ENCODE measurements at places on chromosomes 16 and 17.

DNA sequence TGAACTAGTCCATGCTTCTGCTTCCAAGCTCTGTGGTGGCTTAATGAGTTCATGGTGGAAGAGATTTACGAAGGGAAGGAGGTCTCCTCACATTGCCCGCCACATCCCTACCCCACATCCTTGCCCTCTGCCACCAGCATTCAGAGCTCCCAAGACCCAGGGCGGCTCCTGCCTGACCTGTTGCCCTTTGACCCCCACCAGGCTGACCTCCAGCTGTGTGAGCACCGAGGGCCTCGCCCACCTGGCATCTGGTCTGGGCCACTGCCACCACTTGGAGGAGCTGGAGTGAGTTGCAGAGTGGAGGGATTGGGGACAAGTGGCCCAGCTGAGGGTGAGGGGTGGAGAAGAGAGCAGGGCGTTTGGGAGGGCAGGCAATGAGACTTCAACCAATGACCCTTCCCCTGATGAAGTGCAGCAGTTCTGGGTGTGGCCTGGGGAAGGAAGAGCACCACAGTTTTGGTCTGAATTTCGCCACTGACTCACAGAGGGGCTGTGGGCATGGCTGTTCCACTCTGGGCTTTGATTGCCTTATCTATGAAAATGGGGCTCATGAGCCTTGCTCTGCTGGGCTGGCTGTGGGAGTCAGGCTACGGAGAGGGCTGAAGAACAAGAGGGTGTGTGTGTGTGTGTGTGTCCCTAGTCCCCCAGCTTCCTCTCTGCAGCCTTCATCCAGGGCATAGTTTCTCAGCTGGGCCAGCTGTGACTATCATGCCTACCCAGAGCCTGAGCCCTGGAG lies 22.6 kb upstream of the CPNE2 start:
- DNase-seq: no peak

DNA sequence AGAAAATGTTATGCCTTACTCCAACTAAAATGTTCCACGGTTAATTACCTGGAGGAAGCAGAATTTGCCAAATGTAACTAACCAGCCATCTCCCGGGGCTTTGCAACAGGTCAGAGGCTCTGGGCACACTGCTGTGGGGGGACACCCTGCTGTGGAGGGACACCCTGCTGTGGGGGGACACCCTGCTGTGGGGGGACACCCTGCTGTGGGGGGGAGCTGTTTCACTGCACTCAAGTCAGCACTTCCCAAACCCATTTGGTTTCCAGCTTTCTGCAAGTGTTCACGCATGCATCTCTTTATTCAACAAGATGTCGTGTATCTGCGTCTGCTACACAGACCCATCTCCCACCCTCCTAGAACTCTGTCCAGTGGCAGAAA lies 239.5 kb downstream of the C16orf95 start:
- no peak for DNase-seq

GRCh38 chr17:30905742-30906100 lies 317 bp downstream of the TEFM start:
- no peak for DNase-seq

DNA sequence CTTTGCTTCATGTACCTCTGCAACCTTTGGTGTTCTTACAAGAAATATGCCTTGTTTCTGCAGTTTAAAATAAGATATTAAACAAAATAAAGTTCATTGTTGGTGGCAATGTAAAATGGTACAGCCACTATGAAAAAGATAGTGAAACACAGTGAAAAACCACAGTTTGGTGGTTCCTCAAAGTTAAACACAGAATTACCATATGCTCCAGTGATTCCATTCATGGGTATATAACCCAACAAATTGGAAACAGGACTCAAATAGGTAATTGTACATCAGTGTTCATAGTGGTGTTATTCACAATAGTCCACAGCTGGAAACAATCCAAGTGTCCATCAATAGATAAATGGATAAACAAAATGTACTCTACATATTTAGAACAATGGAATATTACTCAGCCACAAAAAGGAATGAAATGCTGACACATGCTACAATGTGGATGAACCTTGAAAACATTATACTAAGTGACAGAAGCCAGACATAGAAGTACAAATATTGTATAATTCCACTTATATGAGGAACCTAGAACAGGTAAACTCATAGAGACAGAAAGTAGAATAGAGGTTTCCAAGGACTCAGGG lies 49.2 kb downstream of the CUEDC1 start:
- no peak for DNase-seq

DNA sequence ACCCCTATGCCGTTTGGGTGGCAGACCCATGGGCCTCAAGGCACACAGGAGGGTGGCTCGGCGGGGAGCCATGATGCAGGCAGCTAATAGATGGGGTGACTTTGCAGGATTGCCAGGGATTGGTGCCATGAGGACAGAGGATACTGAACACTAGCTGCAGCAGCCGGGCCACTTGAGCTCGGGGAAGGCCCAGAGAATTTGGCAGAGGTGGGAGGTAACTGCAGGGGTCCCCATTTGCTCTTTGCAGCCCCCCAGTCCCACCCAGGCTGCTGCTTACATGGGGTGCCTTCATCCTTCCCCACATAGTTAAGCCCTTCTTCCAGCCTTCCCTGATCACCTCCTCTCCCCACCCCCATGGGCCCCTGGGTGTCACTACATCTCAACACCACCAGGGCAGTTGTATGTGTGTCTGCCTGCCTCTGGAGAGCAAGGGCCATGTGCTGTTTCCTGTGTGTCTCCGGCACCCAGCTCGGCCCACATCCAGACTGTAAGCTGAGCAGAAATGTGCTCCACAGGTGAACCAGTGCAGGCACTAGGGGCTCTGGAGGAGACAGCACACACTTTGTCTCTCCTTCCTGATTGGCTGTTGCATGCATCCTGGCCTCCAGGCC lies 52.0 kb downstream of the SREBF1 start:
- DNase-seq: no peak

DNA sequence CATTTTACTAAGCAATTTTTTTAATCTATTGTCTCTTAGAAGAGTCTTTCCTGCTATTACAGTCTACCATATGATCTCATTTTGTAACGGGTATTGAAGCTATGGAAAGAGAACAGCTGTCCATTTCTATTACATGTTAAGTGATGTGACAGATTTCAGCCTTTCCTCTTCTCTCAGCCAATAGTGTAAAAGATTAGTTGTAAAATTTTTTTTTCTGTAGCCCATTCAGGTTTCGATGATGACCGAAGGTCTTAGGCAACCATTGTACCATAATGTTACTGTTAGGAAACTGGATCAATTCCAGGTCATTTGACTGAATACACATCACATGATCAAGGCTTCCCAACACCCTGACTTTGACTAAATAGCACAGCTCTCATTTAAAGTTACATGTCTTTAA lies 147.6 kb upstream of the HLF start:
- no peak for DNase-seq

DNA sequence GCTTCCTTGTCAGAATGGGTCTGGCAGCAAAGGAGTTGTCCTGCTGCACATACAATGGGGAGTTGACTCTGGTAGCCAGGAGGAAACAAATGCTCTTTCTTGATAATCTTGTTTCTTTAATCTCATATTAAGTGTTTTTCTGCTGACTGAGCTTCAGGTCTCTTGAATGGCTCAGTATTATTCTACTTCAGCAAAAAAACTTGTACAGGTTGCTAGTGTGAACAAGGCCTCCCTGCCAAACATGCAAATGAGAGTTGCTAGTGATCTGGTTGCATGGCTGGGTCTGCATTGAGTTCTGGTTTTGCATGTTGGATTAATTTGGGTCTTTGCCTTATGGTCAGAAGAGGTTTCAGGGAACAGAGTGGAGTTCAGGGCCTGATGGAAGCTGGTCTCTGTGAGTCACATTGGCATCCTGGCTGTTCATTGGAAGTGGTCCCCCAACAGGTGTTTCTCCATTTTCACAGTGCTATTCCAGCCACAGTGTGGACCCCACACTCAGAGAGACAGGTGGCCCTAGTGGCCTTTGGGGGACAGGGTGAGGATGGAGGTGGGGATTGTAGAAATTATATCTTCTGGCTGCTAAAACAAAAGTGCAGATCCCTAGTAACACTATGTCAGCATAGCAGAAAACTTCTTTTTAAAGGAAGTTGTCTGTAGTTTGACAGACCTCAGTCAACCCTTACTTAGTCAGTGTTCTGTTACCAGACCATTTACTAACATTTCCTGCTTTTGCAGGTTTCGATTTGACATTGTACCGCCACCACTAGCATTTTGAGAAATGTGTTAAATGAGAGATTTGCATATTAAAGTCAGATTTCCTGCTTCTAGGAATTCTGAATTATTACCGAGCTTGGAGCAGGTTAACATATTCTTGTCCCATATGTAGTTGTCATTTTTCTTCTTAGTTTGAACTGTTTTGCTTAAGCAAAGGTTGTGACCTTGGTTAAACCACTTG lies 47.1 kb downstream of the EPN2 start:
- no peak for DNase-seq

DNA sequence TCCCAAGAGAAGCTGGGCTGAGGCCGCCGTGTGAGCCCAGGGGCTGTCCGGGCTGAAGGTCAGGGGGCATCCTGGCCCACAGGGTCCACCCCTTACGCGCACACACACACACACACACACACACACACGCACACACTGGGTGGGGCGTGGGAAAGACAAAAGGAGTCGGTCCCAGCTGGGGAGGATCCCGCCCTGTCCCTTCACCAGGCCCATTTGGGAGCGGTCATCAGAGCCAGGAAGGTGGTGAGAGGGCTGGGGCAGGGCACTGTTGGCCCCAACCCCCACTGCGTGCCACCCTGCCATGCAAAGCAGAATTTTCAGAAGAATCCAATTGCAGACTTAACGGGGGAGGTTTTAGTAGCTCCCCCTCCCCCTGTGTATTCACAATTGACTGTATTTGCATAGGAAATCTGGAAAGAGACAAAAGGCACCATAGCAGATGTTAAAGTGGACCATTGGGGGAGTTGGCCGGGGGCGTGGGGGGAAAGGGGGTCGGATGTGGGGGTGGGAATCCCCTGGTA lies 11.3 kb upstream of the CD300A start:
- DNase-seq: no peak

DNA sequence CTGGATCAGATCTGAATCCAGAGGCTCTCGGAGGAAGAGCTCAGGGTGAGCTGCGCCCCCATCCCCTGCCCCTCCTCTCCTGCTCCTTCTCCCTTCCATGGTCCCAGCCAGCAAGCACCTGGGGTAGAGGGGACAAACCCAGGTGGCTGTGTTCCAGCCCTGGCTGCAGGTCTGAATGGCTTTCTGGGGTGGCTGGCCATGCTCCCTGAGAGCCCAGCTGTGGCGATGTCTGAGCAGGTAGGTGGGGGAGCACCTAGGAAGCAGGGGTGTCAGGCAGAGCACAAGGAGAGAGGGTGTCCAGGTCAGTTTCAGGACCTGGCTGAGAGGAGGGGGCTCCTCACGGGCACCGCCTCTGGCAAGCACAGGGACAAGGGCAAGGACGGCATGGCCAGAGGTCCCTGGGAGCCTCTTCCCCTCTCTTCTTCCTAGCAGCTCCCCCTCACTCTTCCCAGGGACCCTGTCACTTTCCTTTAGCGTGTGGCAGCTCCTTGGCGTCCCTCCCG lies 310.0 kb downstream of the SEC14L1 start:
- DNase-seq: no peak

DNA sequence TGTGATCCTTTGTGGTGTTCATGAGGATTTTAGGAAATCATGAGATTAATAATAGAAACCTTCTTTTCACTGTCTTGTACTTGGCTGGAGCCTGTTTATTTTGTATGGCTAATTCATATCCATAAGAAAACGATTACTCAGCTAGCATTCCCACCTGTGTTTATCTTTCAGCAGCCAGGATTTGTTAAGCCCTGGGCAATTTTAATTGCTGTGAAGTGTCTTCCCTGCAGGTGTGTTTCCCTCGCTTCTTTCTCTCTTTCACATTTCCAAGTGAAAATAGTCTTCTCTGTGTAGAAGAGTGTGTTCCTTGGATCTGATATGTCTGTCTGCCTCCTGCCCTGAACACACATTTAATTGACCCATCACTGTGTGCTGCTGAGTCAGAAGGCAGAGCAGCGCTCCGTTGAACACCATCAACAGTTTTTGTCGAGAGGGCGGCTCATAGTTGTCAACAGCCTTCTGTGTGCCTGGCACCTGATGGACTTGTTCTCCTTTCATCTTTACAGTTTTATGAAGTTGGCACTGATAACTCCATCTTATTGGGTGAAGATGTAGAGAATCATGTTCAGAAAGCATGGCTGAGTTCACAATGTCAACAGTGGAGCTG lies 83.2 kb downstream of the SPECC1 start:
- no peak for DNase-seq

DNA sequence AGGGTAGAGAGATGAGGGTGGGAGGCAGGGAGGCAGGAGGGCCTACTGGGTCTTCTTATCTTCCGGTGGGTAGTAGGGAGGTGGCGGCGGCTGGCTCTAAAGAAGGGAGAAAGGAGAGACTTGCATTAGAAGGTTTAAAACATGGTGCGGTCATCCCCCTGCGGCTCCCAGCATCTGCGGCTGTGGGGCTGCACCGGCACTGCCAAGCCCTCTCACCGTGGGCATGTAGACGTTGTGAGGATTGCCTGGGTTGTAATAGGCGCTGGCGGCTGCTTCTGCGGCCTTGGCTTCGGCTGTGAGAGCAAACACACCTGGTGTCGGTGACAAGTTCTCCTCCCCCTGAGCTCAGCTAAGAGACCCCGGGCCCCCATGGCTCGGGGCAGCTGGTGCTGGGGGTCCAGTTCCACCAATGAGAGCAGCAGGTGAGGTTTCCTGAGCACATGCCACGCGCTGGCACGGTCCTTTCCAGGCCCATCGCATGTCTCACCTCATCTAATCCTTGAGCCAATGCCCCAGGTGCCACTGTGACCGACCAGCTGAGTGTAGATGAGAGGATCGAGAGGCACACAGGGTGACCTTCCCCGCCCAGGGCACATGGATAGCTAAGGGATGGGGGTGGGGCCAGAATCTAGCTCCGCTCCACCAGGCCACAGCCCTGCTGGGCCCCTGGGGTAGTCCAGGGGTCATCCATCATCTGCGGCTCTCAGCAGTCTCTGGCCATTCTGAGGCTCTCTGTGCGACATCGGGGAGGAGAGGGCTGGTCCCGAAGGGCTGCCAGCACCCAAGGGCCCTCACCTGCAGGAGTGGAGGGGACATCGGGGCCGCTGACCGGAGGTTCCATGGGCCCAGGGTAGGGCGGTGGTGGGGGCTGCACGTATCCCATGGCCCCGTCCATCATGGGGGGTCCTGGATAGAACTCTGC lies 2.7 kb upstream of the UNC13D start:
- no peak for DNase-seq

DNA sequence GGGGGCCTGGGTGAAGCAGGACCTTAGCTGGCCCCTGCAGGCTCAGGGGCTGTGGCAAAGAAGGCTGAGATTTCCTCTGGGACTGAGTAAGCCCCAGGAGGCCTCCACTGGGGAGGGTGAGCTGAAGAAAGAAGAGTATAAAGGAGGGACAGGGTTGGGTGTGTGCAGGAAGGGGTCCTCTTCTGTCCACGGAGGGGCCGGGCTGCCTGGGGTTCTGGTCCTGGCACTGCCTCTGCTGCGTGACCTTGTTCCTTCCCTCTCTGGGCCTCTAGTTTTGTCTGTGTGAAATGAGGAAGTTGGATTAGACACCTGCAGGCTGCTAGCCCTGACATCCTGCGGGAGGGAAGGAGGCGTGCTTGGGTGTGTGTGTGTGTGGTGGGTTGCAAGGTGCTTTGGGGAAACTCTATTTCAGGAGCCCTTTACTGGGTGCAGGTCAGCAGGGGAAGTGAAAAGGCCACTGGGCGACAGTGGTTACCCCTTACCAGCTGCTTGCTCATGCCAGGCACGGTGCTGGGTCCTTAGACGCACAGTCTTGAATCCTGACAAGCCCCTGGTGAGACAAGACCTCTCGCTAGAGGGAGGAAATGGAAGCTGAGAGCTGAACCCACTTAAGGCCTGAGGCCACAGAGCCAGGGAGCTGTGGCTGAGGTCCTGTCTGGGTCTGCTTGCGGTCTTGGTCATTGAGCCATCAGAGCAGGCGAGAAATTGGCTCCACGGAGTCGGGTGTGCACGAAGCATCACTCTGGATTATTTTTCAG lies 60.7 kb downstream of the OR1D5 start:
- DNase-seq: peak; percentile 87

- no peak for DNase-seq
Observed at GRCh38 chr17:57626520-57627210, 118.4 kb downstream of the CCDC182 start.
